Kasumi-1 (cell line): ENCODE measurements at places on chromosomes 7 and 10.

GRCh38 chr10:3422282-3422681 lies 249.7 kb upstream of the PITRM1 start:
- DNase-seq = no peak

- peak; percentile 12 for DNase-seq
Measured at GRCh38 chr7:85104432-85105205, 82.2 kb downstream of the SEMA3D start.

DNA sequence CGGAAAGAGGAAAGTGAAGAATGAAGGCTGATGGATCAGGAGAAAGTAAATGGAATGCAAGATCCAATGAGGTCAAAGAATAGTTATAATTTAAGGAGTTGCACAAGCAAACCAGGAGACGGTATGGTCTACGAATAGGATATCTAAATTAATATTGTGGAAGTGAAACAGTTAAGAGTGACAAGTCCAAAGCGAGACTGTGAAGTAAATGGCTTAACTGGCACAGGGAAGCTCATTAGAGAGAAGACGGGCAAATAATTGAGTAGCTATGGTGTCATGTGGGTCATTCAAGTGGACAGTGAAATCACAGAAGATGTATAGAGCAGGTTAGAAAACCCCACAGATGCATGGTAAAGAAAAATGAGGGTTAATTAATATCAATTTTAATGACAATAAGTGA lies 3.2 kb downstream of the CYP51A1 start:
- DNase-seq = no peak

- no peak for DNase-seq
Measured at GRCh38 chr7:48955916-48956315, 31.6 kb downstream of the CDC14C start.

GRCh38 chr7:191981-192649 lies at the start of gene FAM20C:
Gene FAM20C (plus strand): TSS chr7:192571. CDS start chr7:193200, 629 bp downstream.
- DNase-seq = peak; percentile 5

GRCh38 chr7:93146472-93147141 lies 1.6 kb downstream of the SAMD9L start:
- no peak for DNase-seq

GRCh38 chr7:75856536-75856935 lies 22.3 kb upstream of the RHBDD2 start:
- peak; percentile 28 for DNase-seq

GRCh38 chr7:124649397-124650014 lies 116.1 kb downstream of the GPR37 start:
- no peak for DNase-seq

- DNase-seq = no peak
Measured at GRCh38 chr10:127354992-127355391, 158.6 kb upstream of the INSYN2A start.

GRCh38 chr7:111517549-111517951 lies 44.7 kb downstream of the IMMP2L start:
- no peak for DNase-seq

GRCh38 chr10:88395677-88396076 lies 187.4 kb downstream of the RNLS start:
- peak; percentile 28 for DNase-seq

DNA sequence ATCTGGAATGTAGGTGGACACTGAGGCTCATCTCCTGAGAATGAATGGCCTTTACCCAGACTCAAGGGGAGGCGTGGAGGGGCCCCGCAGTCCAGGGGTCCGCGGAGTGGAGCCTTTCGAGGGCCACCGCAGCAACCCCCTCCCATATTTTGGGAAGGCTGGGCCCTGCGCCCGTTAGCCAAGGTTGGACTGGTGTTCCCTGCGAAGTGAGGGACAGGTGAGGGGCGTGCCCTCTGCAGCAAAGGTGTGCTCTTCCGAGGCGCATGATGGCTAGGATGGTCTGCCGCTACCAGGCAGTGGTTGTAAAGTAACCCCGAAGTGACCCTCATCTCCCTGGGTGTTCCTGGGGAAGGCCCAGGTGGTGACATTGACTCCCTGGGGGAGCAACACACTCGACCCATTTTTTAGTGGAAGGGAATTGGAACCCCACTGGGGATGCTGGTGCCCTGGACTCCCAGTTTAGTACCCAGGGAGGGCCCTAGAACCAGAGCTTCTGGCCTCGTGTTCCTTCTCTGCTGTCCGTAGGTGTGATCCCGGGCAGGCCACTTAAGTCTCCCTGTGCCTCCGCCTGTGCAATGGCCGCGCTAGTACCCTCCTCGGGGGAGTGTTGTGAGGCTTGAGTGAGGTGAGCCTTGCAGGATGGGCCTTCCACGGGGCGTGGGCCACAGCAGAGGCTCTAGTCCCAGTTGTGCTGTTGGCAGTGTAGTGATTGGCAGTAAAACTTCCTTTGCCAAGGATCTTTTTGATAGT lies 779 bp downstream of the FAM241B start:
- DNase-seq = no peak

DNA sequence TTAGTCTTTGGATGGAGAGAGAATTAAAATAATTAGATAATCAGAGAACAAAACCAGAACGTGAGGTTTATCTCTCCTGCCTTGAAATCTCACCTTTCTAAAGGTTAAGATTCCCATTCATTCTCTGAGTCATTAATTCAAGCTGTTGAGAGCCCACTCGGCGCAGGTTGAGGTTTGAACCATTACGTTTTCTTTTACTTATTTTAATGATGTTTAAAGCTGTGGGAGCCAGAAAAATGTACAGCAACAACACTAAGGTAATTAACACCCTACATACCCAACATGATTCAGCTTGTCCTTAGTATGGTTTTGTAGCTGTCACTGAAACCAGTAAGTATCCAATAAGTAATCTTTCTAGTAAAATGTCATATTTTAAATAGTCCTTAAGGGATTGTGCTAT lies 153.0 kb upstream of the ANK3 start:
- DNase-seq = no peak

GRCh38 chr10:27506280-27506679 lies 2.2 kb downstream of the RAB18 start:
- DNase-seq = no peak

DNA sequence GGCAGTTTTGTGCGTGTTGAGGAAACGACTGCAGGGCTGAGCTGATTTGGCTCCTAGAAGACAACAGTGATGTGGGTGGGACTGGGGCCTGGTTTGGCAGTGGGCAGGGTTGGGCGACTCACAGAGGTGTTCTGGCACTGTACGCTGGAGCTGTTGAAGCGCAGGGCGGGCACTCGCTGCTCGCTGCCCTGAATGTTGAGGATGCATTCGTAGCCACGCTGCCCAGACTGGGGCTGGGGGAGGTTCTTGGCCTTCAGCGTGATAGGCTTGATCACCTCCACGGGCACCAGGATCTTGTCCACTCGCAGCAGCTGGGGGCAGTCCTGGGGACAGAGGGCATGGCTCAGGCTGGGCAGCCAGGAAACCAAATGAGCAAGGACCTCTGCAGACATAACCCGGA lies 365.4 kb downstream of the PLXNA4 start:
- DNase-seq = no peak

GRCh38 chr10:3173171-3173878 lies 743 bp upstream of the PITRM1 start:
- no peak for DNase-seq

- DNase-seq = no peak
Measured at GRCh38 chr7:81944058-81944457, 174.2 kb upstream of the HGF start.

GRCh38 chr10:44180321-44181168 lies 204.4 kb downstream of the CXCL12 start:
- no peak for DNase-seq

DNA sequence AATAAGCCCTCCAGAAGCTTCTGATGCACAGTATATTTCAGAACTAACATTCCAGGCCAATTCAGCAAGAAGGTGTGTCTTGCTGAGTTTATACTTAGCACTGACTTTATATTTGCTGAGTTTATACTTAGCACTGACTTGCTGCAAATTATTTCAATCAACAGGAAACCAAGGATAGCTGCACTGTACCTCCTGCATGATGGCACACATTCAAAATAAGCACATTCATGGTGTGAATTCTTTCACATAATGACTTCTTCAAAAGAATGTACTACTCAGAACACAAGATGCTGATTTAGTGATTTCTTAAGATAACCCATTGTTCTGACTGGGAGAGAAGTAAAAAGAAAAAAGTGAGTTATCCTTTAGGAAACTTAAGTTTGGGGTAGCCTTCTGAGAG lies 52.0 kb downstream of the JAZF1 start:
- no peak for DNase-seq

- no peak for DNase-seq
Measured at GRCh38 chr7:70599446-70600190, 532.3 kb upstream of the GALNT17 start.

GRCh38 chr10:60031664-60032063 lies 125.3 kb upstream of the CCDC6 start:
- DNase-seq = no peak

- no peak for DNase-seq
Measured at GRCh38 chr7:8371742-8372141, 61.7 kb upstream of the NXPH1 start.

DNA sequence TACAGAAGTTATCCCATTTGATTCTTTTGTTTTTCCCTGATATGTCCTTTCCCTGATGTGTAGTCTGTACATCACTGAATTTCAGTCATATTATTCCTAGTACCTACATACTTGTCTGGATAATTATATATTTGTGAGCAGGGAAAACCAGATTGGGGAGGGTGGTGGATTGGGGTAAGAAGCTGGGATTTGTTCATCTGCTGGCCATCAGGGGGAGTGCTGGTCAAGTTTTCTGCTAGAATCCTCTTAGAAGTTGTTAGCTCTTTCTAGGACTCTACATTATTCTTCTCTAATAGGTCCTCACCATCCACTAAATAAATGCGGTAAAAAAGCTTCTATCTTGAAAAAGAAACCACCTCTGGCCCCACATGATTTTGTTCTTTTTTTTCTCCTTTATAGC lies 232.7 kb upstream of the TAC1 start:
- peak; percentile 23 for DNase-seq

- DNase-seq = no peak
Measured at GRCh38 chr10:14120812-14121211, 209.9 kb downstream of the FRMD4A start.

DNA sequence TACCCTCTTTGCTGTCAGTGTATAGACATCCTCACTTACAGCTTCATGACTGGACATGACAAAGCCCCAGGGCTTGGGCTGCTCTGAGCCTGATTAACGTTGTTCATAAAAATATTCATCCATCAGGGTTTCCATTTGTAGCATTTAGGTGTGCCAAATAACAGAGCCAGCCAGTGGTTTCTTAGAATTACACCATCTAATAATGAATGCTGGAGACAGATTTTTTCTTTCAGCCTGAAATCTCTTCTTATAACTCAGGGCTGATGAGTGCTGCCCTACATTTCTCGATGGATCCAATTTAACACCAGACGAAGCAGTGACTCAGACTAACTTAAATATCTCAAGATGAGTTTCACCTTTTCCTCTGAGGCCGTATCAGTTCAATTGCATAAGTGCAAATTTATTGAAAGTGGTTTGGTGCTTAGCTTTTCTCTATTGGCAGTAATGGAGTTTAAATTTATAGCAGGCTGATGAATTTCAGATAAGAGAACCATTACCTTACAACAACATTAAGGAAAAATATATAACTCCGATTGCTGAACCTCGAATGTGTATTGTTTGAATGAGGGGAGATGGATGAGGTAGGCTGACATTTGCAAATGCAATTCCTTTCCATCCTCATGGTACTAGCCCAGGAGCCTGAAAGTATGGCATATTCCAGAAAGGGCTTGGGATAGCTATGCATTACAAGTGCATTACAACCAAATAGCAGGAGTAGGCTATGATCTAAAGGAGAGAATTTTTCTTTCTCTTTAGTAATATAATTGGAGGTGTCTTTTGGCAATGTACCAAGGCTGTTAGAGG lies 900.6 kb downstream of the KCNMA1 start:
- no peak for DNase-seq

- no peak for DNase-seq
Measured at GRCh38 chr10:97291357-97292096, 910 bp downstream of the ARHGAP19 start.

- no peak for DNase-seq
Measured at GRCh38 chr10:132805599-132805998, 19.7 kb upstream of the NKX6-2 start.

- DNase-seq = peak; percentile 50
Measured at GRCh38 chr7:128937647-128938543, at the start of gene IRF5. Gene IRF5 (plus strand): TSS chr7:128937927. CDS start chr7:128942082, 4,155 bp downstream.

DNA sequence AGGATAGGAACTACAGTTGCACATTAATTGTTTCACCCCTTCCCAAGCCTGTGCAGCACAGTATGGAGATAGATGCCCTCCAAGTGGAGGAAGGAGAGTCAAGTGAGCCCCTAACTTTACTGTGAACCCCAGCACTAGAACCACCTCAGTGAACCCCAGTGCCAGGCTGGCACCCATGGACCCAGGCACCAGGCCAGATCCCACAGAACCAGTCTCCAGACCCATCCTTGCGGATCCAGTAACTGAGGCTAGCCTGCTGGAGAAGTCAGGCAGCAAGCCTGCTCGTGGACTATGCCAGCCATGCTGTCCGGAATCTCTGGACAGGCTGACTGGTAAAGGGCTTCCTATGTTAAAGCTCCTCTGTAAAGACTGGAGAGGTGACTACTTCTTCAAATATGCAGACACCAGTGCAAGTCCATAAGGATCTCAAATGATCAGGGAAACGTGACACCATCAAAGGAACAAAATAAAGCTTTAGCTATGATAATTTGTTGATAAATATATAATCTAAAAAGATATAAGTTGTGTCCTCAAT lies 27.7 kb downstream of the SHOC2 start:
- no peak for DNase-seq

GRCh38 chr7:2436341-2437104 lies 33.1 kb downstream of the CHST12 start:
- DNase-seq = no peak

- DNase-seq = no peak
Measured at GRCh38 chr10:46539596-46540411, 16.7 kb downstream of the GPRIN2 start.

- DNase-seq = no peak
Measured at GRCh38 chr10:108445746-108446145, 1281.2 kb upstream of the SORCS1 start.

- DNase-seq = no peak
Measured at GRCh38 chr7:158072991-158073730, 514.5 kb downstream of the PTPRN2 start.

GRCh38 chr7:11327633-11328032 lies 354.0 kb downstream of the PHF14 start:
- no peak for DNase-seq

DNA sequence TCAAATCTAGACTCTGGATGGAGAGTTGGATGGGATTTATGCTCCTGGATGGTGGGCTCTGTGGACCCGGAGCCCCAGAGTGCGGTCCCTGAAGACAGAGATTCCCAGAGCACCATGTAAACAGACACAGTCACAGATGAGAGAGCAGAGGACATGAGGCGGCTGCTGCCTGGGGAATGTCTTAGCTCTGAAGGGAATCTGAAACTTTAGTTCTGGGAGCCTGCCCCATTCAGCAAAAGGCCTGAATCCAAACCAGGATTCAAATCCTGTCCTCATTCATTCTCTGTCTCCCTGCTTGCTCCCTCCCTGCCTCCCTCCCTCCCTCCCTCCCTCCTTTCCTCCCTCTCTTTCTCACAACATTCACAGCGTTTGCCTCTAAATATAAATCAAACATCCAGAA lies 49.5 kb upstream of the CALD1 start:
- DNase-seq = no peak

GRCh38 chr10:73653701-73654100 lies 2.1 kb downstream of the SYNPO2L start:
- DNase-seq = peak; percentile 92

- no peak for DNase-seq
Measured at GRCh38 chr7:509426-510130, 10.1 kb downstream of the PDGFA start.

GRCh38 chr7:134907639-134908038 lies 78.7 kb upstream of the AGBL3 start:
- DNase-seq = no peak
